ENCODE measurements at places on chromosomes 13 and 19.
A peak's percentile ranks its signal among the peaks of the same experiment; 100 is the strongest.

- no peak for DNase-seq
Observed at GRCh38 chr13:44240611-44241145, 132.9 kb upstream of the SERP2 start.

GRCh38 chr19:6412061-6412446 lies 12.6 kb downstream of the KHSRP start:
- no peak for DNase-seq

DNA sequence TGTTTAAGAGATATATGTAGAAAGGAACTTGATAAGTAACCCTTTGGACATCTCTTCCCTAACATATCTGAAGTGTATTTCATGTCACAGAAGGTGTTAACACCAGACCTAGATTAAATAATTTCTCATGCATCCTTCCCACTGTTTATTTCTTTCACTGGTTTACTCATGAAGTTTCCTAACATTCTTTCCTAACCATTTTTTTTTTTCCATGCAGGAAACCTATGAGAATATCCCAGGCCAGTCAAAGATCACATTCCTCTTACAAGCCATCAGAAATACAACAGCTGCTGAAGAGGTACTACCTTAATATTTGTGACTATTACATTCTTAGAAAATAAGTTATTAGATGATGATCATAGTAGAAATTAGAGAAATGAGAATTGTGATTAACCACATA lies 28.8 kb downstream of the IPO5 start:
- peak; percentile 38 for DNase-seq

DNA sequence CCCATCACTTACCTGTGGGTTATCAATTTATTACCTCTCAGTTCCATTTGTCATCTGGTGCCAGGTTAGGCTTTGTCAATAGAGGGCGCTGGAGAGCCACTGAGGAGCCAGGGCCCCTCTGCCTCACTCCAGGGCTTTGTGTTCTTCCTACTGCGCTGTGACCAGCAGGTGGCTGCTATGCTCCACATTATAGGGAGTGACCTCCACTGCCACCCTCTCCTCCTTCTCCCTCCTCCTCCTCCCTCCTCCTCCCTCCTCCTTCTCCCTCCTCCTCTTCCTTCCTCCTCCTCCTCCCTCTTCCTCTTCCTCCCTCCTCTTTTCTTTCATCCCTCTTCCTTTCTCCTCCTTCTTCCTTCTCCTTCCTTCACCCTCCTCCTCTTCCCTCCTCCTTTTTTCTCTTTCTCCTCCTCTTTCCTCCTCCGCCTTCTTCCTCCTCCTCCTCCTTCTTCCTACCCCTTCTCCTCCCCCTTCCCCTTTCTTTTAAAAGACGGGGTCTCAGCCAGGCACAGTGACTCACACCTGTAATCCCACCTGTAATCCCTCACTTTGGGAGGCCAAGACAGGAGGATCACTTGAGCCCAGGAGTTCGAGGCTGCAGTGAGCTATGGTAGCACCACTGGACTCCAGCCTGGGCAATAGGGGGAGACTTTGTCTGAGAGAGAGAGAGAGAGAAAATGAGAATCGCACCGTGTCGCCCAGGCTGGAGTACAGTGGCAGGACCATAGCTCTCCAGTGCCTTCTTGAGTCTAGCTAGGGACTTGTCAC lies 10.3 kb upstream of the ZBTB32 start:
- peak; percentile 81 for DNase-seq

GRCh38 chr13:51435002-51435578 lies 17.7 kb downstream of the INTS6 start:
- DNase-seq: peak; percentile 20

GRCh38 chr19:2138061-2138728 lies 13.2 kb downstream of the AP3D1 start:
- no peak for DNase-seq
